ENCODE measurements at places on chromosomes 1 and 21.

- DNase-seq, result no peak
These were observed 106.7 kb upstream of the ETS2 start for GRCh38 chr21:38699048-38699447.

DNA sequence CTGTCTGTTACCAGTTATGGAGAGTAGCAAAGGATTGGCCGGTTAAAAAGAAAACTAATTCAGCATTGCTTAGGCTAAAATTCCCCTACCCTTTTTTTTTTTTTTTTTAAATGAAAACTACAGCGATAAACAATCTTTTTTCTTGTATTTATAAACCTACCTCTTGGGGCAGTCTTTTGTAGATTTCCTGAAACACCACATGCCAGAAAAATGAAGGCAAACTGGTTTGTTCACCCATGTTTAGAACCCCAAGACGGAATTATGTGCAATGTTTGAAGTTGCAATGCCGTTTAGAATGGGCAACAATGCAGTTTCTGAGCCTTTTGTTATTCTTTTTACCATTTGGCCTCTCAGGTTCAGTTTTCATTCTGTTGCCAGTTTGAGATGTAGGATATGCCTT is 59.1 kb downstream of the PRDM2 start:
- DNase-seq, result no peak

- no peak for DNase-seq
These were observed 15.2 kb upstream of the GPR153 start for GRCh38 chr1:6275826-6276782.

DNA sequence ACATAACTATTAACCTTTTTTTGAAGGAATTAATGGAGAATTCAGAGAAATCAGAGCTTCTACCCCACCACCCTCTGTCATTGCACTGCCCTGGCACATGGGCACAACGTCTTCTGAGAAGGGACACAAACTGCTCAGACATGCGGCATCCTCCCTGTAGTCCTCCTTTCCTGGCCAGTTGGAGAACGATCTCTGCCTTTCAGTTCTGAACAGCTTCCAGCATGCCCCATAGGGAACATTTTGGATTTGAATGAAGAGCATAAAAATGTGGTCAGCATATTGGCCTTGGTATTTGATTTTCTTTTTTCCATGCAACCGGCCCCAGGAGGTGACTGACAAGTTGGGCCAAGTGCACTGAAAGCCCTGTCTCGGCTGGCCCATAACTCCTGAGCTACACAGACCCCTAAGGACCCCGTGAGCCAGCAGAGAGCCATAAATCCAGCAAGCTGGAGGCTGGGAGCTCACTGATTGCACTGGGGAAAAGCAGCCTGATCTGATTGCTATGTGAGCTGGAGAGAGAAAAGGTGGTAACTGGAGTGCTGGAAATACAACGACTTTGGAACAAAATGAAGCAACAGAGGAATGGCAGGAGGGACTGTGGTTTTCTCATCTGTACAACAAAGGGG is 10.9 kb upstream of the BLACAT1 start:
- DNase-seq, result no peak

- DNase-seq, result no peak
These were observed 16.4 kb upstream of the KIAA0040 start for GRCh38 chr1:175208773-175209492.

DNA sequence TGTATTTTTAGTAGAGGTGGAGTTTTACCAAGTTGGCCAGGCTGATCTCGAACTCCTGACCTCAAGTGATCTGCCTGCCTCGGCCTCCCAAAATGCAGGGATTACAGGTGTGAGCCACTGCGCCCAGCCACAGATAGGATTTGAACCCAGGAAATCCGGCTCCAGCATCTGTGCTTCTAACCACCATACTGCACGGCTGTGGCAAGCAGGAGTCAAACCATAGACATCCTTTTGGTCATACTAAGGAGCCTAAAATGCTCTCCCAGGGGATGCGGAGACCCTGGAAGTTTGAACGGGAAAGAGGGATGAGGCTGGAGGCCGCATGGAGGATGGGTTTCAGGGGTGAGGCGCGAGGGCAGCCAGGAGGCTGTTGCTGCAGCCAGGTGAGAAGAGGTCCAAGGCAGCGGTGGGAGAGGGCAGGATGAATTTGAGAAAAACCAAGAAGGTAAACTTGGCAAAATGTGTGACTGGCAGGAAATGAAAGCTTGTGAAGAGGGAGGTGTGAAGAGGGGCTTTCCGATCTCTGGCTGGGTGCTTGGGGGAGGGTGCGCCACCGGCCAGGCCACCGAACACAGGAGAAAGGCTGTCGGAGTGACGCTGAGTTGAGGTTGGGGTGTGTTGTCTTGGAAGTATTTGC is 24.0 kb upstream of the CDK18 start:
- DNase-seq, result peak; percentile 87

DNA sequence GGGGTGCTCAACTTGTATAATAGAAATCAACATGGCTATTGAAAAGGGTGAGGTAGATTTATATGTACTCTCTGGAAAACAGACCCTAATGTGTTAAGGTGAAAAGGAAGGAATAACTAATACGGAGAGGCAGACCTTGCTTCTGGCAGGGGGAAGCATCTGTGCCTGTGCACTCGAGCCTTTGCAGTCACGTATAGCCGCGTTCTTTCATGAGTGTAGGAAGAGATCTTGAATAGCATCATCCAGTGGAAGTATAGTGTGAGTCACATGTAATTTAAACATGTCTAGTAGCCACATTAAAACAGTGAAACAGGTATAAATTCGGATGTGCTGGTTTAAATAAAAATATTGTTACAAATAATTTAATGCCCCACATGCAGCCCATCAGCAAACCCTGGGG is 3.0 kb downstream of the A3GALT2 start:
- no peak for DNase-seq

- DNase-seq, result no peak
These were observed 11.7 kb upstream of the MAP3K21 start for GRCh38 chr1:233315718-233316301.

DNA sequence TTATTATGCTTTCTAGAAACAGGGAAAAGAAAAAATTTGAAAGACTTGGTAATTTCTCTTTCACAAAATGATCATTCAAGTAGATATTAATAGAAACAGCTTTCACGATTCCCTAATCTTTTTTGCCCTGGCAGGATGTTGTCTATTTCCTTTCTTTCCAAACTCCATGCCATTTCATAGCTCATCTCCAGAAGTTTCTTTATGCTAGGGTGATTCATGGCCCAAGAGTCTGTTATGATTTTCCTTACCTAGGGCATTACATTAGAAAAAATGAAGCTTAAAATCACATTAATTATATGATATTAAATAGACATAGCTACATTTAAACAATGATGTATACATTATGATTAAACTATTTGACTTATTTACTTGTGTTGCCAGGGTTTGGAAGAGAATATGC is 762.1 kb downstream of the LTN1 start:
- DNase-seq, result no peak

GRCh38 chr1:94235189-94236012 is 2.0 kb downstream of the ARHGAP29 start:
- no peak for DNase-seq

GRCh38 chr1:36387141-36387949 is 1.6 kb upstream of the STK40 start:
- no peak for DNase-seq

DNA sequence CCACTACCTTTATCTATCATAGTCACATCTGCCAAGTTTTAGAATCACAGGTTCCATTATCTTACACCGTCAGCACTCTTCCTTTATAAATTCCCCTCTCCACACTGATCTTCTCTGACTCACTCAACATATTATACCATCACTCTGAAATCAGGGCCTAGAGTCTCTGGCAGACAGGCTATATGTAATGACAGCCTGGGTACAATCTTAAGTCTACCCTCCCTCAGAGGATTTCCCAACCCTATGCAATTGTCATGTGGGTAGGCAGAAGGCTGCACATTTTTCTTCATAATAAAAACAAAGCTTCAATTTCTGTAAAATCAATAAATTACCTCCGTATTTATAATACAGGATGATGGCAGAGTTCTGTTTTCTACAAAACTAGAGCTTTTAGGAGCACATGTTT is 138.0 kb downstream of the RERE start:
- DNase-seq, result no peak

- no peak for DNase-seq
These were observed 91.9 kb downstream of the TSEN15 start for GRCh38 chr1:184143449-184143848.

GRCh38 chr1:169624122-169624521 is 5.8 kb downstream of the SELP start:
- DNase-seq, result no peak

GRCh38 chr1:164719676-164720439 is 160.9 kb downstream of the PBX1 start:
- no peak for DNase-seq

- peak; percentile 46 for DNase-seq
These were observed at the start of gene TRIM58 for GRCh38 chr1:247857069-247857984. TSS of gene TRIM58 (plus strand) at chr1:247857187. CDS start at chr1:247857247, 60 bp downstream.

DNA sequence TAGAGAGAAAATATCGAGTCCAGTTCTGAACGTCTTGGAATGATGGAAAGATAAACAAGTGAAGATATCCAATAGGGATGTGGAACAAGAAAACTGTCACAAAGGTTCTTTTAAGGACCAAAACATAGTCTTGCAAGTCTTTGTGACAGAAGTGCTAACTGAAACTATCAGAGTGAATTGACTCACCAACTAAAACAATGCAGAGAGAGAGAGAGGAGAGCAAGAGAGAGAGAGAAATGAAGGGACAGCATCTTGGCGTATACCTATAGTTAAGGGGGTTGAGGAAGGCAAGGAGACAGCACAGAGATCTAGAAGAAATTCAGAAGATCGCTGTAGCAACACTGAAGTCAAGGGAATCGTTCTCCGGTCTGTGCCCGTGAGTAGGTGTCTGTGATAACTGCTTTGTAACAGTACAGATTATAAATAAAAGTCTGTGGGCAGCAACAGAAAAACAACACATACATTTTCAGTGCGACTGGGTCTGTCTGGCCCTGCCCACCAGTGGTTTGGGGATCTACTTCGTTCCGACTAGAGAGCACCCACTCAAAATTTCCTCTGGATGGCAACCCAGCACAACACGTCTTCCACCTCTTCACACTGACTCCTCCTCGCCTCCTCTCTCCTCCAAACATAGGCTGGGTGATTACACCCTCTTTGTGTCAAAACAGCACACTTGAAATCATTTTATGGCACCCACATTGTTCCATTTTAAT is 4.8 kb upstream of the COA6 start:
- DNase-seq, result no peak

DNA sequence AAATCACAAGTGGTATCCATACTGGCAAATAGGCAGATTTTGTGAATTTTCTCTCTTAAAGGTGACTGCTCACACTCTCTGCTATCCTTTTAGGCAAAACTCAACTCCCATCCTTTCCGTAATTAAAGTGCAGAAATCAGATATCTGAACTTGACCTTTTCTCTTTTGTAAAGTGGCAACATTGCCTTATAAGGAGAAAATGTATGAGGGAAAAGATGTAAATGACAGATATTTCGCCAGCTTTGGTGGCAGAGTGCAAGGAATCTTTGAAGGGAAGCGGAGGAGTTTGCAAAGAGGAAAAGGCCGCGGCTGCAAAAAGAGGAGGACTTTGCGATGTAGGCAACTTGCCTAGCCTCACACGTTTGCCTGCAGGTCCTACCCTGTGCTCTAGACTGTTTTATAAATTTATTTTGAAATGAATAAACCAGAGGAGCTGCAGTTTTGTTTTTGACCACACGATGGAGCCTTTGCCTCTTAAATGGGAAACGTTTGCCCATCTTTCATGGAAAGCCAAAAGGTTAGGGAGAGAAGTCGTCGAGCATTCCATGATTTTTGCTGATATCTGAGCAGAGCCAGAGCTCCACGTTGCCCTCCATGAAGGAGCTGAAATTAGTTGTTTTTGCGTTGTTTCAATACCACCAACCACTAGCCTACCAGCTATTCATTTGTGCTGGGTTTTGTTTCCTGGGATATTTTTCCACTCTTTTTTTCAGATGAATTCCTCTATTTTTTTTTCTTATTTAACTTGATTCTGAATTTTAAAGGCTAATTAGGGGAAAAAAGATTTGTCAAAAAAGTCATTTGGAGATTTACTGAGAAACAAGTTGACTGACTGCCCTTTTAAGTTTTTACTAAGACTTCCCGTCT is 242.3 kb downstream of the LMX1A start:
- DNase-seq, result peak; percentile 26

- DNase-seq, result peak; percentile 35
These were observed 202.0 kb downstream of the USH2A start for GRCh38 chr1:216221260-216221700.

DNA sequence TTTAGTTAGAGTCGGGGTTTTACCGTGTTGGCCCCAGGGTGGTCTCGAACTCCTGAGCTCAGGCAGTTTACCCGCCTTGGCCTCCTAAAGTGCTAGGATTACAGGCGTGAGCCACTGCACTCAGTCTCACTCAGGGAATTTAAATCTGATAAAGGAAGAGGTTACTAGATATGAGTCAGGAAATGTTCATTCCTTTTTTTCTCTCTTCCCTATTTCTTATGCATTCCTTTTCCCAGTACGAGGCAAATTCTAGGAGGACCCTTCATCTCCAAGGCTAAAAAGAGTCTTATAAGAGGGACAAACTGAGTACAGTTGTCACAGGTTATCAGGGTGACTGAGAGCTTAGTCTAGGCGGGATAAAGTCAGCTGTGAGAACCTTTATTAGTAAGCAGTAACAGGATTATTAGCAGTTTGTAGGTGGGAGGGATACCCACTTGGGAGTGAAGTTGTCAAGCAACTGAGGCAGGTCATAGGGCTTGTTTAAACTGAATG is 9.1 kb downstream of the MACF1 start:
- DNase-seq, result no peak

DNA sequence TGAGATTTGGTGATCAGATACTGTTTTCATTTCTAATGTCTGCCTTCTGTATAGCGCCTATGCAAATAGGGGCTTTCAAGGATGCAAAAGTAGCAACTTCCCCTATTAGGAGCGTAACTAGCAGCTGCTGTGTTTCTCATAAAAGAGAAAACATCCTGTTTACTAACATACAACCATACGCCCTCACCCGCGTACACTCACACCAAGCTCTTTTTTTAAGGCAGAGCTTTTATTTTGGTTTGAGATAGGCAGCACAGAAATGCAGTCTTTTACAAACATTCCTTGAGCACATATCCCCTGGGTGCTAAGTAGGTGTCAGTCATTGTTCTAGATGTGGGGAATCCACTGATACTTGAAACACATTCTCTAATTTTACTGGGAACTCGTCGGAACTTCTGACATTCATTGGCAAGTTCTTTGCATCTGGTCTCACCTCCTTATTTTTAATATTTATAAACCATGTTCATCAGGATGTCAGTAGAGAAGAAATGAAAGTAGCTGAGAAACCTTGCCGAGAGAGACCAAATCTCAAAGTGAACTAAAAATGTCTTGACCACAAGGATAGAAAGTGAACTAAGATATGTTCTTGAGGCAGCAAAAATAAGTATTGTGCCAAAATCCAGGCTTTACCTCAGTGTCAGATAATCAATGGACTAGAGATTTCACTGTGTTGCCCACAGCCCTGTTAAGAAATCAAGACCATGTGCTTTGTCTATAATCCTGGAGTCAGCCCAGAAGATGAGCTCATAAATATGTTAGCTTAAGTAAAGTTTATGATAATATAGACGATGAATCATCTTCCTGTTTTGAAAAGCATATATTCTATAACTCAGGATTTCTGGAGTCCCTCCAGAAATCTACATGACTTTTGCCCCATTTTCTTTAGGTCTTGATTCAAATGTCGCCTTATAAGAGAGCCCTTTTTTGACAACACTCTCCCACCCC is 350.9 kb downstream of the ST6GALNAC3 start:
- no peak for DNase-seq

All from GM13976 (cell line).